Osteocyte (in vitro differentiated cells): ENCODE measurements at places on chromosomes 4 and X. TPM values are rescaled to one million over a fixed set of nuclear protein-coding genes. Genes with fewer than 3 reads are reported as not detected.
A peak's percentile ranks its signal among the peaks of the same experiment; 100 is the strongest.

The INTS6L gene
- 5.3 and 6.4 TPM in 2 replicates for total RNA-seq

DNA sequence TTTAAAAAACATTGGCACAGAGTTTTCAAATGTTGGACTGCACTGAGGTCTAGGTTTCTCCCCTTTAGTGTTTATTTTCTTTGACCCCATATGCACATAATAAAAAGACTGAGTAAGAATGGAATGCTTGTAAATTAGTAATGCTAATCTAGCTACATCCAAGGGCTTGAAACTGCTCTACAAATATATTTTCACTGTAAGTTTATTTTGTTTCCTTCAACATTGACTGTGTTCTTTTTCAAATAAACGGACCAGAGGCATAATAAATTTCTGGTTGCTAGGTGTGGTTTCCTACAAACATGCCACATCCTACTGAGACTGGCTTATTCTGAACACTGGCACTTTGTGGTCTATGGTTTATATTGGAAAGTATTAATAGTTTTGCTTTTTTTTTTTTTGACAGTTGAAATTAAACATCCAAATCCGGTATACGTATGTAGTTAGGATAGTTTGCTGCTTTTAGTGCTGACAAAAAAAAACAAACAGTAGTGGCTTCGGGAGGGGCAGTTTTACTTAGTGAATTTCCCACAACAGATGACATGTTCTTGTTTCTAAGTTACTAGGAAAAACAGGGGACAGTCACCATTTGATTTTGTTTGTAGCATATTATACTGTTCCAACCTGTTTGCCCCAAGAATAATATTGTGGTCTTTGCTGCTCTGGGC is 13.2 kb downstream of the CA5B start:
- H3K36me3 ChIP-seq = no peaks in the 10 kb centered on the region
- H3K27ac ChIP-seq = peak overlapping the region; percentile 86
- no peaks in the 10 kb centered on the region for H3K27me3 ChIP-seq
- H3K4me3 ChIP-seq = no peak overlapping the region

- peaks cover 6% of the 10 kb centered on the region for H3K27me3 ChIP-seq
- no peak for DNase-seq
- H3K27ac ChIP-seq = no peak overlapping the region
- peaks cover 6% of the 10 kb centered on the region for H3K36me3 ChIP-seq
Measured at GRCh38 chr4:2103843-2104547, 44.9 kb downstream of the NAT8L start.

The POLA1 gene
- total RNA-seq = 17.3 and 17.6 TPM in 2 replicates

GRCh38 chrX:135408794-135409193 is 12.9 kb upstream of the SMIM10L2A start:
- H3K27ac ChIP-seq = no peak overlapping the region
- H3K4me1 ChIP-seq = no peaks in the 10 kb centered on the region
- DNase-seq = no peak
- no peaks in the 10 kb centered on the region for H3K36me3 ChIP-seq

DNA sequence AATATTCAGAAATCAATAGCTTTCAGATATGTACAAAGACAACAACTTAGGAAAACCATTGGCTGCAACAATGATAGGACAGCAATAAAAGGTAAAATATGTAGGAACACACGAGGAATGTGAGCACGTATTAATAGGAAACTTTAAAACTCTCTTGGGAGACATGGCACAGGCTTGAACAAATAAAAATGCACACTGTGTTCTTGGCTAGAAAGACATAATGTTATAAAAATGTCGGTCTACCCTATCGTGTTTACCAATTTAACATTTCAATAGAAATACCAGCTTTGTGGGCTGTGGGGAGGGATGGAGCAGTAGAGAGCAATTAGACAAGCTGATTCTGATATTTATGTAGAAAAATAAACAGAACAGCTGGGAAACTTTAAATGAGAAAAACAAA is 69.0 kb upstream of the FAM9B start:
- H3K27me3 ChIP-seq = peaks cover 2% of the 10 kb centered on the region
- no peak overlapping the region for H3K27ac ChIP-seq
- no peak for DNase-seq
